ENCODE measurements at places on chromosomes 2 and 18. TPM values are rescaled to one million over a fixed set of nuclear protein-coding genes. Genes with fewer than 3 reads are reported as not detected.

Gene LONRF2
- total RNA-seq = 3.3 TPM

Gene MEIS1
- total RNA-seq = 3.8 TPM

Gene DSEL
- 0.29 TPM for total RNA-seq

Gene RAPGEF4
- total RNA-seq = 0.12 TPM

Gene HOXD12
- total RNA-seq = not detected

Gene SLC30A3
- total RNA-seq = 3.8 TPM

Gene LYG2
- 0.17 TPM for total RNA-seq

Gene REG3A
- not detected for total RNA-seq

Gene OR6B2
- not detected for total RNA-seq

Gene KCNIP3
- total RNA-seq = 1.7 TPM

Gene TUBA4B
- total RNA-seq = 0.26 TPM

Gene POU3F3
- not detected for total RNA-seq

Gene CNDP2
- total RNA-seq = 75.2 TPM

Gene MARS2
- 11.4 TPM for total RNA-seq

Gene C2orf72
- total RNA-seq = 6.1 TPM

Gene RNU2-63P
- total RNA-seq = not detected

Gene CHRNA1
- total RNA-seq = not detected

Gene ITGB6
- total RNA-seq = 1.0 TPM

Gene CD8A
- total RNA-seq = 0.34 TPM

Gene NT5C1B
- total RNA-seq = not detected

Gene CXCR2
- total RNA-seq = not detected

Gene PIAS2
- 9.1 TPM for total RNA-seq

Gene SOX11
- not detected for total RNA-seq

Gene GKN2
- 3.5 TPM for total RNA-seq

Gene KLHL41
- total RNA-seq = 0.08 TPM

Gene RAB6C
- not detected for total RNA-seq

Gene GREB1L
- 0.95 TPM for total RNA-seq

Gene CFAP221
- total RNA-seq = not detected

Gene TEKT4
- total RNA-seq = not detected

Gene PHOSPHO2
- total RNA-seq = 2.4 TPM

Gene MOGAT1
- total RNA-seq = not detected

Gene RBM44
- 0.33 TPM for total RNA-seq

Gene KLHL30
- 0.13 TPM for total RNA-seq

Gene SIX3
- 0.32 TPM for total RNA-seq

Gene NDC80
- 14.2 TPM for total RNA-seq

Gene GEN1
- 15.6 TPM for total RNA-seq

Gene CCL20
- 4.3 TPM for total RNA-seq

Gene UCN
- 1.9 TPM for total RNA-seq

Gene RNF181
- 185 TPM for total RNA-seq

Gene LCT
- 0.03 TPM for total RNA-seq

Gene KLF11
- 6.7 TPM for total RNA-seq

Gene PTPN4
- 19.0 TPM for total RNA-seq

Gene C2orf66
- total RNA-seq = 0.19 TPM

Gene TCF23
- total RNA-seq = not detected

Gene PAX3
- total RNA-seq = not detected

Gene KLHL14
- total RNA-seq = not detected

Gene SERPINB4
- total RNA-seq = not detected

Gene LRRTM4
- not detected for total RNA-seq

Gene ESPNL
- 0.13 TPM for total RNA-seq

Gene TMEM178A
- total RNA-seq = 0.10 TPM

Gene IL1B
- 0.40 TPM for total RNA-seq

Gene SALL3
- total RNA-seq = not detected

Gene NCKAP5
- 0.96 TPM for total RNA-seq
